ENCODE measurements at places on chromosomes 12 and 14.

DNA sequence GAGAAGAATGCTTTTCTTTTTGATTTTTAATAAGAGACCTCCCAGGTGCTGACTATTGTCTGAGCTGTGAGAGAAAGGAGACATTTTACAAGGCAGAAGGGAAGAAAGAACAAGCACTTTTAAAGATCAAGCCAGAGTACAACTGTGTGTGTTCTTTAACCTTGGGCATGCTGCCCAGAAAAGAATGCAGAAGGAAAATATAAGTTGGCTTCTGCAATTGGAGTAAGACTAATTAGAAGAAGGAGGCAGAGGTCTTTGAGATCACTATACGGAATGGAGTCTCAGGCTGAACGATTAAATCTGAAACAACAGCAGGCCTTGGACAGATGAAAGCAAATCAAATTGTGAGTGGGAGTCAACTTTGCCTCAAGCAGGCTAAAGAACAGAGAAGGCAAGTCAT is 230.5 kb downstream of the ATP23 start:
- no peak for DNase-seq

GRCh38 chr14:31189346-31190218 is 18.0 kb downstream of the HECTD1 start:
- no peak for DNase-seq

GRCh38 chr14:22977684-22978486 is 4.5 kb downstream of the AJUBA start:
- DNase-seq = no peak

DNA sequence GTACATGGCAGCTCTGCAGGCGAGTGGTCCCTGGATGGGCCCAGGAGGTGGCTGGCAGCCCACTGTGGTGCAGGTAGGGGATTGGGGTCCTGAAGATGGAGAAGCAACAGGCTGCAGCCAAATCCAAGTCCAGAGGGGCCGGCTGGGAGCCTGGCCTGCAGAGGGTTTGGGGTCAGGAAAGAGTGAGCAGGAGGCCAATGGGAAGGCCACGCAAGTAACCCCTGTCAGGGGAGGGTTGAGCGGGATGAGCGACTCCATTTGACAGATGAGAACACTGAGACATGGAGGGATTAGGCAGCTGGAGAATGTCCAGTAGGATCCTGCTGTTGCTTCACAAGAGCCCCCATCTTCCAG is 136.0 kb downstream of the BCL11B start:
- no peak for DNase-seq

DNA sequence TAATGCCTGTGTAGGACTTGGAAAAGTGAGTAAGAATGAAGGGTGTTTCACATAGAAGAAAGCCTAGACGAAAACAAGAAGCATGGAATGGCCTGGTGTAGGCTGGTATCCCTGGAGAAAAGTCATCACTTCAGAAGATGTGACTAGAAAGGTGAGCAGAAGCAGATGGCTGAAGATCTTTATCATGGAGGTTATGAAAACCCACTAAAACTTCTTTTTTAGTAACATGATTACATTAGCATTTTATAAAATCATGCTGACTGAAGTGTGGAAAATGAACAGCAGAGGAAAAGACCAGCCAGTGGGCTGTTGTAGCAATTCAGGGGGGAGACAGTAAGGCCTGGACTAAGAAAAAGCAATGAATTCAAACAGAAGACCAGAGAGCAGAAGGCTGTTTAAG is 114.5 kb upstream of the G2E3 start:
- DNase-seq = no peak

GRCh38 chr14:105490267-105490571 is 827 bp upstream of the TEDC1 start:
- no peak for DNase-seq

GRCh38 chr12:79347866-79348265 is 342.9 kb downstream of the PAWR start:
- DNase-seq = no peak

DNA sequence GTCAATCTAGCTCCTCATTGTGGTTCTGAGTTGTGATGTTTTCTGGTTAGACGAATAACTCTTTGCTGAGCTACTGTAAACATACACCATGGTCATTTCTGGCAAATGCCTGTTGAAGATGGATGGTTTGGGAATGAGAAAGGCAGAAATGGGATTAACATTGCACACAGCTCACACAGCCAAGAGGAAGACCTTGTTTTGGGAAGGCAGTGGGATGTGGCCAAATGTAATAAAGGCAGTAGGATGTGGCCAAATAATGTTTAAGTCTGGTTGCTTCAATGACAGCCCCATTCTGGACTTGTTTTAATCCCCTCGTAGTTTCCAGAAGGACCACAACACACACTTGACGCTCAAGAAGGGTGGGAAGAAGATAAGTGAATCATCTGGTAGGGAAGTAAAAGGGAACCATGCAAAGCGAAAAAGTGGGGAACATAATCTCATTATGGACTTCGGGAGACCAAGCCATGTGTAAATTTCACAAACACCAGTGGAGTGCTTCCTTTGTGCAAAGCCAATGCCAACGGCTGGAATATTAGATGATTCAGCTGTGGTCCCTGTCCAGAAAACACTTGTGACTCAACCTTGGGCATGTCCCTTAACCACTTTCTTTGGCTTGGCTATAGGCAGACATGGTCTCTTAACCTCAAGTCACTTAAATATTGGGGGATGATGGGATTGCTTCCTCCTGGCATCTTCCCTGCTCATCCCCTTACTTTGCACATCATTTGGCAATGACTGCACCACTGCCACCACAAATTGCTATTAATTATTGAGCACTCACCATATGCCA is 284.4 kb upstream of the CRY1 start:
- no peak for DNase-seq

DNA sequence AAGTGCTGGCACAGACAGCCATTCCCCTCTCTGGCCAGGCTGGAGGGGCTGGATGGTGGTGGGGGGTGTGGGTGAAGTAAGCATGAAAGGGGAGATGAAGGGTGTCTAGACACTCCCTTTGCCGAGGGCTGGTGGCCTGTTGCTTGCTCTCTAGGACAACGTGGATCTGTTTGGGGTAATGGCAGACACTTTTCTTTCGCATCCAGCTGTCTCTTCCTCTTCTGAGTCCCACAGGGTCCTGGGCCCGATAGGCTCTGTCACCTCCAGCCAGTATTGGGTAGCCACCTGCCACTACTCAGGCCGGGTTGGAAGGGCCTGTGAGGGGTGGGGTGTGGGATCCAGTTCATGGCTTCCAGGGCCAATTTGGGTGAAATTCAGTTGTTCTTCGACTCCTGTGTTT is 218.1 kb downstream of the CACNA1C start:
- DNase-seq = no peak

GRCh38 chr14:103688906-103689902 is 26.0 kb downstream of the XRCC3 start:
- DNase-seq = no peak

- no peak for DNase-seq
Measured at GRCh38 chr12:42802785-42803189, 213.2 kb upstream of the PRICKLE1 start.

DNA sequence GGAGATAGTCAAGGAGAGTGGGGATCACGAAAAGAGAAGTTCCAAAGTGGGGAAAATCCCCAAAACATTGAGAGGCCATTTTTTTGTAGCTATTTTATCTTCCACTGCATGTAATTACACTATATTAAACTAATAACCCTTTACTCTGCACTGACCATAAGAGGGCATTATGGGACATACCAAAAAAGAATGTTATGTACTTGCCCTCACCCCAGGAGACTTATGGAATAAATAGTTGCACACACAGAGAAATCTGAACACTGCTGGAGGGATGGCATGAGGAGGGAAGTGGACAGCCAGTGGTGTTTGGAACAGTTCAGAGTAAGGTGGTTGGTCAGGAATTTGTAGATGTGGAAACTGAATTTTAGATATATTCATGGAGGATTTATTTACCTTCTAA is 422.9 kb downstream of the SNAPC1 start:
- no peak for DNase-seq

- no peak for DNase-seq
Measured at GRCh38 chr12:114420182-114420943, 14.4 kb upstream of the TBX5 start.

DNA sequence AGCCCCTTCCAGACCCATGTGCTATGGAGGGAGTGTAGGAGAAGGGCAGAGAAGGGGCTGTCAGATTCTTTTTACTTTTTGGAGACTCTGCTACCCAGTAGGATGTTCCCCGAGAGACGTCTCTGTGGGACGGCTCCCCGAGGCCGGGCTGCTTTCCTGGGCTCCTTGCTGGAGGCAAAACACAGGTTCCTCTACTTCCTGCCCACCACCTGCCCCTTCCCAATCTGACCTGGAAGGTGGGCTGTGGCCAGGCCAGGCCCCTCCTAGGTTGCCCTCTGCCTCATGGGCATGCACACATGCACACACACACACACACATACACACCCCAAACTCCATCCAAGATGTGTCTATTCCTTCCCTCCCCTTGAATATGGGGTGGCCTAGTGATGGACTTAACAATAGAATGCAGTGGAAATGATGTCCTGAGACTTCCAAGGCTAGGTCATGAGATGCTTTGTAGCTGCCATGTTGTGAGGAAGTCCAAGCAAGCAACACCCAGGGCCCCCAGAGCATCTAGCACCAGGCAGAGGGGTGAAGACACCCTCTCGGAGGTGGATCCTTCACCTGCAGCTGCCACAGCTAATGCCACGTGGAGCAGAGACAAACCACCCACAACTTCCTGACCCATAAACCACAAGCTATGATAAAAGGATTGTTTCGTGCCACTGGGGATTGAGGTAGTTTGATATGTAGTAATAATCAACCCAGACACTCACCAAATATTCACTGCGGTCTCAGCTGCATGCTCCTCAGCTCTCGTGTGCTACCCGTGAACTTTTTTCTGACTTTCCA is 1.6 kb upstream of the ASB2 start:
- peak; percentile 51 for DNase-seq

DNA sequence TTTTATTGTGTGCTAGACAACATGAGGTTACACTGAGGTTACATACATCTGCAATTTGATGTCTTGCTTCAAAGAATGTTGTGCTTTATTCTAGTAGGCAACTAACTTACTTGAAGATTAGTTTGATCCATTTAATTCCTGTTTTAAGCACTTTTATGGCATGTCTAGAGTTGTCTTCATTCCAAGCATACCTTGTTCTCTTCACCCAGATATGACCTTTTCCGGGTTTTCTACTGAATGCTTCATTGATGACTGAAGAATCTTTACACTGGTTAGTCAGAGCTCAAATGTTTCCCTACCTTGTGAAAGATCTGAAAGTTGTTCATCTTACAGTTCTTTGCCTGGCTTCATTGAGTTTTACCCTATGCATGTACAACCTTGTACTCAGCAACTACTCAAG is 274.0 kb upstream of the KITLG start:
- DNase-seq = no peak

DNA sequence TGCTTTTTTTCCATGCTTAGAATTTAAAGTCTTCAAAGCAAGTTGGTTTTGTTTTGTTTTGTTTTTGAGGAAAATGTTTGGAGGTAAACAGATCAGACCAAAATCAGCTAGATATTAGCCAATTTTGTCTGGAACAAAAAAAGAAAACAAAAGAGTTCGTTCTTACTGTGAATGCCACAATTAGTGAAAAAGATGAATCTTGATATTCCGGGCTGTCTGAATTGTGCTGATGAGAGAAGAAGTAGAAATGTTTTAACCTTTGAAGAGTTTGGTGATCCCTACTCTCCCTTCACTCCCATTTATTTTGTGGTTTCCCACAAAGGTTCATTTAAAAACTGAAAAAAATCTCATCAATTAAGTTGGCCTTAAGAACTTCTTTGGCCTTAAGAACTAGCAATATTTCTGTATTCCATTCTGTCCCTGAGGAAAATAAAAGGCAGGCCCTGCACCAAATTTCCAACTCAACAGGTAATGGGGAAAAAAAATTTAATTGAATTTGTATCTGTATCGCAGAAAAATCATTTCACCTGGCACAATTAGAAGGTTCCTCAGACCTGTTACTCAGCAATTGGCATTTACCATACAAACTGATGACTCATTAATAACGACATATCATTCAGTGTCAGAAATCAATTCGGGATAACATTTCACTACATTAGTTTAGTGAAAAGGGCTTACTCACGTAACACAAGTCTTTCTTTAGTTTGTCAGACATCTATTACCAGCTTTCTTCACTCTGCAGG is 562 bp upstream of the GLIPR1L2 start:
- no peak for DNase-seq

- DNase-seq = peak; percentile 45
Measured at GRCh38 chr12:53097564-53098353, at the start of gene IGFBP6. Gene IGFBP6, plus strand, starts transcription at chr12:53097667. Its CDS starts 51 bp downstream, at chr12:53097718.

DNA sequence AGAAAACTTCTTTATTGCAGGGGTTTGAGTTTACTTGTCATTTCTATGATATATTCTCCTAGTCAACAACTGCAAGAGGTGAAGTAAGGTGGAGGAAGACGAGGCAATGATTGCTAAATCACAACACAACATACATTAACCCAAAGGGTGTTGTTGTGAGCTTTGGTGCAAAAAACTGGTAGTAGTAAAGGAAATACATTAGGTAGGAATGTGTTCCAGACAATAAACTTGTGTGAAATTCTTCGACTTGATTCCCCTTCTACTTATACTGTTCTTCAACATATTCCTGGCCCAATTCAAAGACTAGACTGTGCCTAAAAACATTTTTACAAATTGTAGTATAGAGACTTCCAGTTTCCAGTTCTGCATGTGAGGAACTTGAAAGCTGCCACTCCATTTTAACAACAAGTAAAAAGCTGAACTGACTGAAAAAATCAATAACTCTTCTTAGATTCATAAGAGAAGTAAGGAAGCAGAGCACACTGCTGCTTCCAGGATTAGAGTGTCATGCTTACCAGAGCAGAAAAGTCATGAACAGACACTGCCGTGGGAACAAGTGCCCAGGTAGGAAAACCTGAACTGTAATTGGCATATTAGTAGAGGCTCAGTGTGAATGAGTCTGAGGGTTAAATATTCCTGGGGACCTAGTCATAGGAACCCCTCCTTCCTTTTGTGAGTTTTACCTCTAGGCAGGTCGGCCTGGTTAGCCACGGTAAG is 22.2 kb downstream of the COX8C start:
- no peak for DNase-seq

DNA sequence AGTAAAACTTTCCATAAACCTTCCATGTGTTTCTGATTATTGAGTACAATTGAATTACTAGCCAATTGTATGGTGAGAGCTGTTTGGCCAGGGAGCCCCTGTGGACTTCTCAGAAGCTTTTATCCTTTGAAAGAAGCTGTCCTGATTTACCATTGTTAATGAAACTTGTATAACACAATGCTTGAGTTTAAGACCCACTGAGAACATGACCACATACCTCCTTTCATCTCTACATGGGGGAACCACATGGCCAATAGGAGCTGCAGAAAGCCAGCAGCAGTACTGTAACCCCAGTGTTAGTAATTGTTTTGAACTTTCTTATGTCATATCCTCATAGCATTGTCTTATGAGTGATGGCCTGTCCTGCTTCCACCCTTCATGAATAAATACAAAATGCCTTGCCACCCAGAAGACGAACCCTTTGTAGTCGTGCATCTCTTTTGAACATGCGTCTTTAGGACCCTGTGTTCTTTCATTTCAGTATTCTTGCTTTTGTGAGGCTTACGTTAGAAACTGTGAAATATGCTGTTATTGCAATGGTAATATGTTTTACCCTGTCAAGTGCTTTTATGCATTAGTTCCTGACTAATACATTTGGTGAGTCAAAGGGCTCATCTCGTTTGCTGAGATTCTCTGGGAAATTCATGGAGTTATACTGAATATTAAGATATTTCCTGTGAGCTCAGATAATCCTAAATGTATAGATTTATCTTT is 815.7 kb downstream of the NRXN3 start:
- DNase-seq = no peak

GRCh38 chr14:91606851-91607250 is 96.7 kb upstream of the PPP4R3A start:
- DNase-seq = no peak

- DNase-seq = peak; percentile 33
Measured at GRCh38 chr12:54082397-54082892, 28.8 kb downstream of the HOXC4 start.

GRCh38 chr14:99626041-99626648 is 18.8 kb upstream of the HHIPL1 start:
- DNase-seq = no peak

- no peak for DNase-seq
Measured at GRCh38 chr14:77593501-77593961, 22.9 kb downstream of the SPTLC2 start.

All from CD8-positive, alpha-beta memory T cell (primary cell).